ENCODE measurements at places on chromosomes 3 and 15.

DNA sequence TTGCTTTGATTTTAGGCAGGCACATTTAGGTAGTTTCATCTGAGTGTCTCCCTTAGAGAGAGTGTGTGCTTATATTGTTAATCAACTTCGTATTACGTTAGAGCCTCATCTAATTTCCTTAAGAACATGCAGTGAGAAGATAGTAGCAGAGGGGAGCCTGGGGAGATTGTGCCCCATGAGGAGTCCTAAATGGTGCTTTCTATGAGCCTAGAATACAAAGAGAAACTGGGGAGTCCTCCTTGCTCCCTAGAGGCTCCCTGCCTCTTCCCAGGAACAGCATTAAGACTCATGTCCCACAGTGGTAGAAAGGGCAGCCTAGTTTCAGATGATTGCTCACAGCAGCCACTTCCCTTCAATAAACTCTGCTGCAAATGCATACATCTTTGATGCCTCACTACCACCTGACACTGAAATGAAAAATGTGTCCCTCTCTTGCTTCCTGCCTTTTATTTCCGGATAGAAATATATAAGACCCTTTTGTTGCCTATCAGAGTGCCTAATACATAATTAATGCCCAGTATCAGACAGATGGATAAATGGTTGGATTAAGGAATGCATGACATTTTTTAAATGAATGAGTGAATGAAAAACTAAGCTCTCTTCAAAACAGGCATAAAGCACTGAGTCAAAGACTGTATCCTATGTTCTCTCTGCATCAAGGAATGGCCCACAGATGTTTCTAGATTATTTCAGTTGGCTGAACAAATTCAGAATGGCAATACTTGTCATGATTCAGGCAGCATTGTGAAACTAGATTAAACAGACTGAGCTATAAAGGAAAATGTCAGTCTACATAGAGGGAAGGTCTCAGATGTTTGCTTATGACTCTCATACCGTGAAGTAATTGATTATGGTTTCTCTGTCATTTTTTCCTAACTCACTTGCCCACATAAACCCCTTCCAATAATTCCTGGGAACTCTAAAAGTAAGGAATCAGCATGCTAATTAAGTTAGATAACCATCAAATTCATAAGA, 362.1 kb downstream of the LRRC3B start:
- no peak for DNase-seq

DNA sequence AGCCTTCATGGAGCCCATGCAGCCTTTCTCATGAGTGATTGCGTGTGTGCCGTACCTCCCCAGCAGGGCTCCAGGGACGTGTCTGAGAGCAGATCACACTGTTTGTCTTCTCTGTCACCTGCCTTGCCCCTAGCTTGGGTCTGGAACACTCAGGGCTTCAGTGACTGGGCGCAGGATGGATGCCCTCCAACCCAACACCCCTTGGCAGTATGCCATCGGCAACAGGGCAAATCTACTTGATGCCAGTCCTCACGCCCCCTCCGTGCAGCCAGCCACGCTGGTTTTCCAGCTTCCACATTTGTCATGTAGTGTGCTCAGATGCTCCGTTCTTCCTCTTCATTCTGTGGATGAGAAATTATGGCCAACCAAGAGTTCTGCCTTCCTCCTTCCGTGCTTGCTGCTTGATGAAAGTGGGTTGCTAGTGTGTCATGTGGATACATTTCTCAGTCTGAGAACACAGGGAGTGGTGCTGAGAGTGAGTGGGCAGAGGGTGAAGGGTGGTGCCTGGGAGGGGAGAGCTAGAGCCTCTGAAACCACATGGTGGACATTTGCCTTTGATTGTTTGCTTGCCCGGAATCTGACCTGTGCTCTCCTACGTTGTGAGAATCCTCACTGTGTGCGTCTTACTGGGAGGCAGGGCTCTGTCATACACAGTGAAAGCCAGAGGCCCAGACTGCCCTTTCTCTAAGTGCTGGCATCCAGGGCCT, 97.2 kb downstream of the FAM43A start:
- DNase-seq: no peak

DNA sequence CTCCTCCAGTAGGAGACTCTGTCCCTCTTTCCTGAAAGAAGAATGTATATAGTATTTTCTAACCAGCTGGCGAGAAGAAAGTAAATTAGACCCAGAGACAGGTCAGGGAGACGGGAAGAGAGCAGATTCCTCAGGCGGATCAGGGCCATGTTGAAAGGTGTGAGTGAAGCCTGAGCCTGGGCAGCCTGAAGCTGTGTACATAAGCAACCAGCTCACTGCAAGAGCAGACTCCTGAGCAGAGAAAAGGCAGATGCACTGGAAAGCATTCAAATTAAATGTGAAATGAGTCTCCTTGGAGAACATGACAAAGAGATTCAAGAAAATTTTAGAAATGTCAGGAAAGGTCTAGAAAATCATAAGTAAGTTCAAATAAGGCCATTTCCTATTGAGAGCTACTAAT, 165.8 kb downstream of the GOLIM4 start:
- DNase-seq: no peak

GRCh38 chr3:129260606-129261005, 11.2 kb downstream of the COPG1 start:
- no peak for DNase-seq

DNA sequence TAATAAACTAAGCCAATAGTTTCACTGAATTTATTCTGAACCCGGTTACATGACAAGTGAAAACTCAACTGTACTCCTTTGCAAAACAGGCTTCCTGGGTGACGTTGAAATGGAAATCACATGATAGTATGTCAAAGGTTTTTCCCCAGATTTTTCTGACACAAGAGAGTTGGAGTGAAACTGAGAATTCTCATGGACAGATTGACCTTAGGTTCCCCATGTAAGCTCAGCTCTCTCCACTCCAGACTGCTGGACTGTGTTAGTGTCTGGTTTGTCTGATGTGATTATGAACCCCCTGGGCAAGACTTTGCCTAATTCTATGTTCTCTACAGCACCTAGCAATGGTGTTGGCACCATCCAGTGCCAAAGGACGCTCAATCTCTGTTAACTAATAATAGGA, 219.7 kb upstream of the COL8A1 start:
- no peak for DNase-seq

GRCh38 chr3:43005981-43006380, 26.9 kb downstream of the GASK1A start:
- no peak for DNase-seq

DNA sequence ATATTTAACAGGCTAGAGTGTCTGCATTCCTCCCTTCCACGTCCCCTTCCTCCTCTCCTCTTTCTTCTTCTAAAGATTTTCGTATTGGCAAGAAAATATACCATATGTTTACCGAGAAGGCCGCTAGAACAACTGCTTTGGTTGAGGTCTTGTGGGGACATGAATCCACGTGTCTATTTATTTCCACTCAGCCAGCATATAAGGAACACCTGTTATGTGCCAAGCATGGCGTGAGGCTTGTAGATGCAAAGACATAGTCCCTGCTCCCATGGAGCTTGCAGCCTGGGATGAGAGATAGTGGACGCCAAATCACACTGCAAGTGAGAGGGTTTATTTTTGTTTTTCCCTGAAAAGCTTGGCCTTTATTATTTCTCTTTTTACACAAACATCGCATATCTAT, 57.1 kb downstream of the SLC7A14 start:
- no peak for DNase-seq

GRCh38 chr3:23115171-23115877, 87.8 kb upstream of the UBE2E2 start:
- no peak for DNase-seq

DNA sequence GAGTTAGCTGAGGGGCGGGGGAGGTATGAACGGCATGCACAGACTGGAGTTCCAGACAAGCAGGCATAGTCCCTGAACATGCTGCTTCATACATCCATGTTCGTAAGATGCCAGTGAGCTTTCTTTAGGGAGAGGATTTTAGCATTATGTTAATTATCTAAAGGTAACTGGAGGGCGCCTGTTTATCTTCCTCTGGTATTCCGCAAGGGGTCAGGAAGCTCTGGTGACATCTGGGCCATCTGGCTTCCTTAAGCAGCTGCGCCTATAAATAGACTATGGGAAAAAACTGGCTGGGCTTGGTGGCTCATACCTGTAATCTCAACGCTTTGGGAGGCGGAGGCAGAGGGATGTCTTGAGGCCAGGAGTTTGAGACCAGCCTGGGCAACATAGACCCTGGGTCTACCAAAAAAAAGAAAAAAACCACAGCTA, 1.5 kb upstream of the FBXO22 start:
- no peak for DNase-seq

GRCh38 chr3:37237252-37237651, 62.9 kb upstream of the LRRFIP2 start:
- DNase-seq: no peak

DNA sequence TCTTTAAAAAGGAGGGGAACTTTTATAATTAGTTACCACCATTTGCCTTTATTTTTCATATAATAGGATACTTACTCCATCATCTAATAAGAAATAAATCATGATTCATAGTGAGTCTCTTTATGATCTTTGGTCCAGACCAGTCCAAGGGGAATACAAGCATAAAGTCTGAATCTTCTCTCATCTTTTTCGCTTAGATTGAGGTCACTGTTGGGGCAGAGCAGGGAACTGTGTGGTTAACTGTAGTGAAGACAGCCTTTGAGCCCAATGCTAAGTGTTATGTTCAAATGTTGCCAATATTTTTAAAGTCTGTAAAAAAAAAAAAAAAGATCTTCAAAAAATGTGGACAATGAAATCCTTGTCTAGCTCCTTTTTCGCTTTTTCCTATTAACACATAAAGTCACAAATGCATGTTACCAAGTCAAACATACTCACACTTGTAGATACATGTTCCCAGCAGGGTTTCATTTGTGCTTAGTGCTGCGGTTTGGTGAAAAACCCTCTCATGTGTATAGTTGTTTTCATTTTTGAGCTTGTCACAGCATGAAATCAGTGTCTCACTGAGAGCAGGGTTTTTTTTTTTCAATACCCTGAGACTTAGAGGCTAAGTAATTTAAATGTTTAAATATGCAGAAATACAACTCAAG, 72.1 kb downstream of the EPHA3 start:
- no peak for DNase-seq

DNA sequence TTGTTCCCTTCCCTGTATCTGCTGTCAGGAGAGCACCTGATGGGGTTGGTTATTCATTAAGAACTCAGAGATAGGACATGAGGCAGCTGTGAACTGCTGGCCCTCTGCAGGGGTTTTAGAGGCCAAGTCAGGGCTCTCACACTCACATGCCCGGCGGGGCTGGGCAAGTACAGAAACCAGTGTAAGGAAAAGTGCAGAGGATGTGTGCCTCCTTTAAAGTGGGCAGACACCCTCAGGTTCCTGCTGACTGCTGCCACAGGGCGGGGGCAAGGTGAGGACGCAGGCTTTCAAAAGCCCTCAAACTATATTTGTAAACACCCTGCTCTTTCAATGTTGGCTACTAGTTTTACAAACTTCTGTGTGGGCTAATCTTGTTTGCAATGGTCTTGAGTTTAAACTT, 22.4 kb downstream of the CXCR6 start:
- no peak for DNase-seq

- DNase-seq: no peak
Measured at GRCh38 chr3:151787626-151788025, 26.3 kb upstream of the AADAC start.

DNA sequence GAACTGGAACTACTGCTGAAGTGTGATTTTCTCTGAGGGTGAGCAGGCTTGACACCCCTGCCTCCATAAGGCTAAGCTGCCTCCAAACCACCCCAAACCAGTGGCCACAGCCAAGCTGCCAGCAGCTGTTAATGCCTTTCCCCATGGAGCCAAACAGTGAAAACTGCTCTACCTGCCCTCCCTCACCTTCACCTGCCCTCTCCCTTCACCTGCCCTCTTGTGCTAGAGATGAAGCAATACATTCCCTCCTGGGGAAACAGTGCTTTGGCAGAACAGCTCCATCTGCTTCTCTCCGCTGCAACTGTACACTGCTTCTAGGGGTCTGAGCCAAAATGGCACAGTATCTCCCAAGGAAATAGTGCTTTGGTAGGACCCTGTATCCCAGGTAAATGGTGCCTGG, 374.1 kb downstream of the FHIT start:
- no peak for DNase-seq

DNA sequence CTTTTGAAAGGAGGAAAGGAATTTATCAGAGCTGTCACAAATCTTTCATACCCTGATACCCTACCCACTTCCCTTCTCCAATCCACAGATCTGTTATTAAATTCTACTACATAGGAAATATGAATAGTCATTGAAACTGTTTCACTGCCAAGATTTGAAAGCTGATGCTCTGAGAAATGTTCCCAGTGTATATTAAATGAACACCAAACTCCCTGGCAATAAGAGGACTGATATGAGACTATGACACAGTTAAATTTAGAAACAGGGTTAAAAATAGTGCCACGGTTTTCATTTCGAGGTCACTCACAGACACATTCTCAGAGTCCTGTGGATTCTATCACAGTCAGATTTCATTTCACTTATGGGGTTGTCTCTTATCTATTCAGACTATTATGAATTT, 27.2 kb upstream of the GBE1 start:
- no peak for DNase-seq

DNA sequence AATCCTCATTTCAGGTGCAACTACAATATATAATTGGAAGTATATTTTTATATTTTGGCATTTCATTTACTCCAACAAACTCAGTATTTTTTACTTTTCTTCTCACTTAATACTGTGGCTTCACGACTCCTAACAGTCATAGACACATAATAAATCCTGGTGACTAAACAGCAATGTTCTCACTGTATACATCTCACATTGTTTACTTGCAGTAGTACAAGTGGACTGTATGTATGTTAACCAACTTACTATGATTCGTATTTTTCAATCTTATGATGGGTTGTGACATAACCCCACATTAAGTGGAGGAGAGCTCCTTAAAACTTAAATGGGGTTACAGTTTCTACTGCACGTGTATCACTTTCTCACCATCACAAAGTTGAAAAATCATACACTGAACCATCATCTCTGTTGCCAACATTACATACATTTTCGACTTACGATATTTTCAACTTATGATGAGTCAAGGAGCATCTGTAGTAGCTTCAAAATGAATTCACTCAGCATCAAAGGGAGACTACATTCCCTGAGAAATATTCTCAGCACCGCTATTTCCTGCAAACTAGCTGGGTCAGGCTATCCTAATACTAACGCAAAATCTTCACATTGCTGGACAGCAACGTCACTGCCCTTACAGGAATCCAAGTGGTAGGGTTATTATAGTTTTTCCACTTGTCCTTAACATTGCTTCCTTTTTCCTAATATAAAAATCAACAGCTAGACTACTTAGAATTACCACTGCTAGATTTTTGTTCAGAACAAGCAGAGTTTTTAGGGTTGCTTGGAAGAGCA, 7.3 kb downstream of the ADAM10 start:
- DNase-seq: no peak

GRCh38 chr3:127669541-127670228, 3.1 kb upstream of the ABTB1 start:
- no peak for DNase-seq

GRCh38 chr15:52005748-52006701, 13.0 kb upstream of the MAPK6 start:
- DNase-seq: no peak

- no peak for DNase-seq
Measured at GRCh38 chr3:36714343-36715086, 49.8 kb downstream of the DCLK3 start.

- no peak for DNase-seq
Measured at GRCh38 chr15:69357773-69358771, 56.1 kb upstream of the KIF23 start.
